Stimulated activated CD4-positive, alpha-beta T cell treated with anti-CD3 and anti-CD28 coated beads, Interleukin-1b, Interleukin-23, amount 100 ng/mL, for 48 hours (primary cell): ENCODE measurements at places on chromosomes 16 and 17.
A peak's percentile ranks its signal among the peaks of the same experiment; 100 is the strongest.

DNA sequence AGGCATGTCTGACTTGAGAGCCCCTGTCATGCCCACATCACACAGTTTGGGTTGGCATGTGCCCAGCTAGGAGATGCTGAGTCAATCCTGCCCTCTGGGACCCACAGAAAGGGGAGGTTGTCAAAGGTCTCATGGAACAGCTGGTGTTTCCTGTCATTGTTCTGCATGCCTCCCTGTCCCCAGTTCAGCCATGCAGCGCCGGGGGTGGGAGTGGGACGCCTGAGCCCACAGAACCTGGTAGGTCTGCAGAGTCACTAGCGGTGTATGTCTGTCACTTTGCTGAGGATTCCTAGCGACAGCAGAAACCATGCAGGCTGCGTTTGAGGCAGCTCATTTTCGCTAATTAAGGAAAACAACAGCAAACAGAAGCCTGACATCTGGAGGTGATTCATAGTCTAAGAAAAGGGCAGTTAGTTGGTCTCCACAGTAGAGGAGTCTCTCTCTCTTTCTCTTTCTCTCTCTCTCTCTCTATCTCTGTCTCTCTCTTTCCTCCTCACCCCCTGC lies 19.6 kb upstream of the CCL1 start:
- DNase-seq: peak; percentile 62

GRCh38 chr16:66858740-66859396 lies 14.7 kb downstream of the CA7 start:
- no peak for DNase-seq

GRCh38 chr17:57984936-57985674 lies 2.9 kb downstream of the VEZF1 start:
- DNase-seq: no peak

- no peak for DNase-seq
Observed at GRCh38 chr16:66364959-66365306, 1.6 kb upstream of the CDH5 start.
